ENCODE measurements at places on chromosomes 11 and 22.

DNA sequence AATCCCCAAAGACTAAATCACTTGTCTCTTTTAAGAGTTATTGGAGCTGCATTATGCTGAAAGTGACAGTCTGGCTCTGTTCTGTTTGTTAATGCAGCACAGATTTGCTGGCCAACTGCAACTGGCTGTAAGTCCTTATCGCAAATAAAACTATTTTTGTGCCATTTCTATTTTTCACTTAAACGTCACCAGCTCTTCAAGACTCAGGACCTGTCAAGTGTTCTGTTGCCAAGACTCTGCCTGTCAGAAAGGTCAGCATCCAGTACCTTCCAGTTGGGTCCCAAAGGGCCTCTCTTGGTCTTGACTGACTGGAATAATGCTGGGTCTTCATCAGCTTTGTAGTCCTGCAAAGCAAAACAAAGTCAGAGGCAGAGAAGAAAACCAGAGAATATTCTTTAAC is 45.6 kb downstream of the PITPNB start:
- no peak for DNase-seq

- no peak for DNase-seq
These were observed 9.2 kb downstream of the POU2AF3 start for GRCh38 chr11:111307472-111308108.

GRCh38 chr11:64233913-64234586 is at the start of gene VEGFB:
Gene VEGFB (plus strand): TSS chr11:64234584. CDS start chr11:64234834, 250 bp downstream.
- DNase-seq, result peak; percentile 64

DNA sequence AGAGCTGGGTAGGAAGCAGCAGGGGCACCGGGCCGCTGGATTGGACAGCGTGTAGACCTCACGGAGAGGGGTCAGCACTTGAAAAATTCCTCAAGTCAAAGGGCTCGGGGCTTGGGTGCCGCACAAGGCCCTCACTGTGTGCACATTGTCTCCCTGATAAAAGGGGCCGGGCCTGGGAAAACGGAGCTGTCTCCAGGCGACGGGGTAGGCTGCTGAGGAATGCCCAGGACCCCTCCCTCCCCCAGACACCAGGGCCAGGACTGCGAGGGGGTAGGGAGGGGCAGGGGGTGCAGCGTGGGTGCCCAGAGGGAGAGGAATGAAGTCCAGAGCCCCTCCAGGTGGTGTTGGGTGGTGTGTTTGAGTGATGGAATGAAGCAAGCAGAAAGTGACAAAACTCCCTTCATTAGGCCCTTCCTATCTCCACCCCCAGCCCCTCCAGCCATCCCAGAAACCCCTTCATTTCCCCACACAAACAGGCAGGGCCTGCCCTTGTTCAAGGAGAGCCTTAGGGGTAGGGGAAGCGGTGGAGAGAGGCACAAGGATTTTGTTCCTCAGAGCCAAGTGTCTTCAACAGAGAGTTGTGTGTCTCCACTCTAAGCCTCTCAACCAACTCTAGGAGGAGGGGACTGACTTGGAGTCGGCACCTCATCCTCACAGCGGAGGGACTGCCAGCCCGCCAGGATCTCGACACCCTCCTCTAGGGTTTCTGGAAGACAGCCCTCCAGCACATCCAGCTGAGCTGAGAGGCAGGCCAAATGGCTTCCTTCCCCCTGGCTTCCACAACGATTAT is 63.9 kb downstream of the SYN3 start:
- no peak for DNase-seq

- DNase-seq, result no peak
These were observed 33.6 kb downstream of the GALNT18 start for GRCh38 chr11:11588243-11588642.
